ENCODE measurements at places on chromosomes 7 and 10. TPM values are rescaled to one million over a fixed set of nuclear protein-coding genes. Genes with fewer than 3 reads are reported as not detected.
A peak's percentile ranks its signal among the peaks of the same experiment; 100 is the strongest.

DNA sequence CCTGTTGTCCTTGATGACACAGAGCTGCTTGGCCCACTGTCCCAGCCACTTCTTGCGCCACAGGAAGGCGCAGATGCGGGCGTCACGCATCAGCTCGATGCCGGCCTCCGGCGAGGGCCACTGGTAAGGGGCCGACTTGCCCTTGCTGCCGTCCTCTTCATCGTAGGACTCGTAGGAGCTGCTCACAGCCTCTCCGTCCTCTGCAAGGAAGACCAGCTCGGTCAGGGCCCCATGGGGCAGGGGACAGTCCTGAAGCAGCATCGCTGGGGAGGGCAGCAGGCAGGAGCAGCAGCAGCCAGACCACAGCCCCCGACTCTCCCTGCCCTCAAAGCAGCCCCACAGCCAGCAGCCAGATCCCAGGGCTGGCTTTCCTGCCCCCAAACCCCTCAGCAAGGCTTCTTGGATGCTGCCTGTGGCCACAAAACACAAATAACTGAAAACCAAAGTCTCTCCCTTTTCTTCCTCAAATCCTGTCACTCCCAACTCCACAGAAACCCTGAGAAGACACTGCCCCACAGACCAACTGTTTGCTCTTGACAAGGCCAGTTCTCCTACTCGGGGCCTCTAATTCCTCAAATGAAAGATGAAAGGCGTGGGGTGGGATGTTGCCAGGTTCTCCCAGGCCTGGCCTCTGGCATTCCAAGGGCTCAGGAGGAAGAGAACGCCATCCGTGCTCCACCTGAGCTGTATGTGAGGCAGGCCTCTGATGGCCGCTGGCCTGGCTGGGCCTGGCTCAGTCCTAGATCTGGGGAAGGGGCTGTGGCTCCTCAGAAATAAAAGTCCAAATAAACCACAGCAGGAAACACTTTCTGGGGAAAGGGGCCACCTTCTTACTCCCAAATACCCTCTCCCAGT is 76.7 kb downstream of the VWA2 start:
- no peak for DNase-seq

- no peak for DNase-seq
Measured at GRCh38 chr7:24722386-24723177, 34.7 kb downstream of the GSDME start.

DNA sequence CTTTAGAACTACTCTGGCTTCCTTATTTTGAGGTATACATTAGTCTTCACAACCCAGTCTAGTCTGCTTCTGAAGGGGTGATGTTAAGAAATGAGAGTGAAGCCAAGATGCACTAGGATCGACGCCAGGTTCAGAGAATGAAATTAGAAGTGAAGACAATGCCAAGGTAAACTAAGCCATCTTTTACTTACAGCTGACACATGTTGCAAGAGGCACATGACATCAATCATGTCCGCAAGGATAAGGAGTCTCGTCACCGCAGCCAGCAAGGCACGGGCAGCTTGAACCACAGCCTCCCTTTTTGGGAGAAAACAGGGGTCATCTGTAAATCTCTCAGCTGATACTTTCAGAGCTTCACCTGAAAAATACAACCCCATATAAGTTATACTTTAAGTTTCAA is 156.7 kb downstream of the CTNNA3 start:
- no peak for DNase-seq

GRCh38 chr10:117782276-117782675 is 239.7 kb downstream of the EMX2 start:
- no peak for DNase-seq

DNA sequence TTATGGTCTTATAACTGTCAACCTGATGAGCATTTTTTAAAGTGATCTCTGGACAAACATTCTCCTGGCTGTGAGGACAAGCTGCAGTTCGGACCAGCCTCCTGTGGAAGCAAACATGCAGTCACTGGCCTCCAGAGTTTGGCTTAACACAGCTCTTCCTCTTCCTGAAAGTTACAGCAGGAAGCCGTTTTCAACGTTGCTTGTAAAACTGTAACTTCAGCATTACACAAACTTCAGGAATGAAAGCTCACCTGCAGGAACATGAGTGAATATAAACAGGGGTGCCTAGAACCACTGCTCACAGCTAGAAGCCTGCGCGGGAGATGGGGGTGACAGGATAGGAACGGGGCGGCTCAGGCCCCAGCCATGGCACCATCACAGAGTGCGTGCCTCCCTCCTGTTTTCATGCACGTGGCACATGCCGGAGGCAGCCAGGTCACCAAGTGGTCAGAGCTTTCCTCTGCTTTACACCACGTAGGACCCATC is 292.9 kb upstream of the PITRM1 start:
- DNase-seq: no peak

SKAP2 gene
- 50.8 TPM for total RNA-seq

GRCh38 chr7:12398186-12398585 is 5.5 kb downstream of the VWDE start:
- no peak for DNase-seq

DNA sequence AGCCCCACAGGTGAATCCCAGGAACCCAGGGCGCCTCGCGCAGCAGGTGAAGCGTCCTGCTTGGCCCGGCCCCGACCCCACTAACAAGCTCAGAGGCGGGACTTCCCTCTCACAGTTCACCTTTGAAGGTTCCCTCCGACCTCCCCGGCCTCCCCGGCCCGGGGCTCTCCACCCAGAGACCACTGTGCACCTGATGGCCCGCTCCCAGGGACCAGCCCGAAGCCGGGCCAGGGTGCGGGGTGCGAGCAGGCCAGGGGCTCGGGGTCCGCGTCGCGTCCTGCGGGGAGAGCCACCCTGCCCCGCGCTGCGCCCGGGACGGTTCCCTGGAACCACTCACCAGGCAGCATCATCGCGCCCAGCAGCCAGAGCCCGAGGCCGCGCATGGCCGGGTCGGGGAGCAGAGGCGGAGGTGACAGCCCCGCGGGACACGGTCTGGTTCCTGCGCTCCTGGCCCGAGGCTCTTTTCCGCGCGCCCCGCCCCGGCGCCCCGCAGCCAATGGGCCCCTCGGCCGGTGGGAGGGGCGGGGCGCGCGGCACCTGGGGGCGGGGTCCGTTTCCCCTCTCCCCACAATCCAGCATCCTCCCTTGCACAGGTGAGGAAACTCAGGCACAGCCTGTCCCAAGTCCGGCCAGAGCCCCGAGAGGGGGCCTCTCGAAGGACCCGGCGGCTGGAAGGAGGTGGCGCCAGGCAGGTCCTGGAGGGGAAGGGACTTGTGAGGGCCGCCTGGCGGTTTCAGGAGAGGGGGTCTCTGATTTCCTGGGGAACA is at the start of gene ADAM8:
Gene ADAM8 (minus strand): TSS at position 434 of the 767 bp plus-strand sequence. CDS start 51 bp downstream, at position 383.
- no peak for DNase-seq

NOM1 gene
- 29.1 TPM for total RNA-seq

DNA sequence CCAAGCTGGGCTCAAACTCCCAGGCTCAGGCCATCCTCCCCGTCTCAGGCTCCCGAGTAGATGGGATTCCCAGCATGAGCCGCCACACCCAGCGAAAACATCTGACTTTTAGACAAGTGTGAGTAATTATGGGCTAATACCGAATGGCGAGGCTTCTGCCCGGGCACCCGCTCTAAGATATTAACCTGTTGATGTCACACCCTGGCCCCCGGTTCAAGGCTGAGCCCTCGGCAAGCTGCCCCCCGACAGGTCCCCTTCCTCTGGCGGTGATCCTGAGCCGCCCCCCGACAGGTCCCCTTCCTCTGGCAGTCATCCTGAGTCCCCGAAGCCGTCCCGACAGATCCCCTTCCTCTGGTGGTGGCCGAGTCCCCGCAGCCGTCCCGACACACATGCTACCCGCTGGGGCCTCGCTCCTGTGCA is 5.2 kb downstream of the PSMG3 start:
- DNase-seq: no peak

DNA sequence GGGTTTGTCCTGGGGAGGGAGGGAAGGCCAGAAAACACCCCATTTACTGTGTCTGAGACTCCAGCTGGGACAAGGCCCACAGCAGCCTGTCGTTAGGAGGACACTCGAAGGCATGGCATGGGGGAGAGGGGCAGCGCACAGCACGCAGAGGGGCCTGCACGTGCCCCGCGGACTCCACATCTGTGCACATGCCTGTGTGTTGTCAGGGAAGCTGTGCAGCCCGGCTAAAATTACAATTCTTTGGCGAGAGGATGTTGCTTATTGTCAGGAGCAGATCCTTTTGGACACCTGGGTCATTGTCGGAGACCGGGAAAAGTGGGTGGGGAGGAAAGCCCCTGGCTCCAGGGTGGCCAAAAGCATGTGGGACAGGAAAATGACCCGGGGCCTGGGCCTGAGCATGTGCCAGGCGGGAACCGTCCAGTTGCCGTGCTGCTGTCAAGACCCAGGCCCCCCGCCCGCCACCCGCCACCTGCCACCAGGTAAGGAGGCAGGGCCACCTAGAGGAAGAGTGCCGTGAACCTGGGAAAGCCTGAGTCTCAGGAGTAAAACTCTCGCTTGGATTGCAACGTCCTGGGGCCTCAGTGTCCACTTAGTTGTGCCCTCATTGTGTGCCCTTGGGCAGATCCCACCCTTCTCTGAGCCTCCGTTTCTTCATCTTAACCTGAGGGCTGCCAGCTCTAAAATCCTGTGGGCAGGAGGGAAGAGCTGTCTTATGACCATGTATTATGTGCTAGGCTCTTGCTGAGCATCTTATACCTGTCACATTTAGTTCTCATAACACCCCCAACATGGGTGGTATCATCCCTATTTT is 7.2 kb downstream of the VSIR start:
- DNase-seq: no peak

DNA sequence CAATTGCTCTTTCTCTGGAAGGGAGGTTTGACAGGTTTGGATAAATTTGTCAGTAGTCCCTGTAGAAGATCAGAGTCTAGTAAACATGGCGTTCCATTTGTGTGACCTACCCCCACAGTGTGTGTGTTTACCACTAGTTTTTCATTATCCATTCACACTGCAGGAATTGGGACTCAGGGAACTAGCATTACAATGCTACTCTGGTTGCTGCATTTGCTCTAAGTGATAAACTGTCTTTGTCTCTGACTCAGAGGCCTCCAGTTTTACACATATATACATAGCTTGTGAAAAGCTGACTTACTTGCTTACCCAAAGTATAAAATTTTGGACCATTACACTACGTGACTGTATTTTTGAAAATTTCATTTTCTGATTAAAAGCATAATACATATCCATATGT is 1604.0 kb downstream of the REEP3 start:
- no peak for DNase-seq

EPDR1 gene
- total RNA-seq: 6.0 TPM

SORCS3 gene
- total RNA-seq: 0.11 TPM

CYP3A4 gene
- total RNA-seq: not detected

CRYGN gene
- total RNA-seq: 9.4 TPM

- no peak for DNase-seq
Measured at GRCh38 chr7:26646336-26647048, 217.9 kb downstream of the SKAP2 start.

ARMC10 gene
- total RNA-seq: 26.6 TPM

DNA sequence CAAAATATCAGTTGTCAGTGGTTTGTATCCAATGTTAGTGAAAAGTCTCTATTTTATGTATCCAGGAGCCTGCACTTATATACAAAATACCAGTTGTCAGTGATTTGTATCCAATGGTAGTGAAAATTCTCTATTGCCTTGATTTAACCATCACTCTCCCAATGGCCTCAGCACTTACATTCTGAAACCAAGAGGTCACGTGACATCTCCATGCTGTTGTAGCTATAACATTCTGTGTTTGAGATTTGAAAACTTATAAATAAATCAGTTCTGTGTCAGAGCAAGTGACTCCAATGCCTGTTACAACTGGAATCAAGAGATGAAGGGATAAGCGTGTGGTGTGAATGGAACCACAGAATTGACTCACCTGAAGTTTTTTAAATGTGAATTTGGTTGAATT is 30.6 kb upstream of the GATA3 start:
- DNase-seq: no peak

RPEL1 gene
- not detected for total RNA-seq

- DNase-seq: no peak
Measured at GRCh38 chr7:29372351-29373090, 177.9 kb downstream of the CHN2 start.

ACSM6 gene
- not detected for total RNA-seq

GIMAP5 gene
- not detected for total RNA-seq

DNA sequence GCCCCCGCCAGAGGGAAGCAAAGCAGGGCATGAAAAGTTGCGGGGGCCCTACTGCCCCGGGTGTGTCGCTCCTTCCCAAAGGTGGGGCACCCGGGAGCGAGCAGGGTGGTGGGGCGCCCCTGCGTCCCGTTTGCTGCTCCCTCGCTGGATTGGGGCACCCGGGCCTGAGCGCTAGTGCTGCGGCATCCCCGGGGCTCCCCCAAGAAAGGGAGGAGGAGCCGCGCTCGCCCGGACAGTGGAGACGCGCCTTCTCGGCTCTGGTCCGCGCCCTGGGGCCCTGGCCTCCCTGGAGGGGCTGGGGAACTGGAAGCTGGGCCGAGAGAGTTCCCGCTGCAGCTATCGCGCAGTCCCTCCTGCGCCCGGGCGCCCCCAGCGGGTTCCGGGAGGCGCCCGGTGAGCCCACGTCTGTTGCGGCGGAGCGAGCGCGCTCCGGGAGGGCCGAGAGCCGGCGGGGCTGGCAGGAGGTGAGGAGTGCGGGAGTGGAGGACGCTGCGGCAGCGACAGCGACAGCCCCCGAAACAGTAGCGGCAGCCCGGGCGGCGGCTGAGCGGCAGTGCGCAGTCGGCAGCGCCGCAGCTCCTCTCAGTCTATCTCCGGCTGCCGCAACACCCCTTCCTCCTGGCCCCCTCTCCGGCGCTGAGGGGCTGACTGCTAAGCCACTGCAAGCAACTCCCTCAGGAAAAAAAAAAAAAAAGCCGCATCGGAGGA is 504 bp upstream of the BMPER start:
- peak; percentile 31 for DNase-seq

DNA sequence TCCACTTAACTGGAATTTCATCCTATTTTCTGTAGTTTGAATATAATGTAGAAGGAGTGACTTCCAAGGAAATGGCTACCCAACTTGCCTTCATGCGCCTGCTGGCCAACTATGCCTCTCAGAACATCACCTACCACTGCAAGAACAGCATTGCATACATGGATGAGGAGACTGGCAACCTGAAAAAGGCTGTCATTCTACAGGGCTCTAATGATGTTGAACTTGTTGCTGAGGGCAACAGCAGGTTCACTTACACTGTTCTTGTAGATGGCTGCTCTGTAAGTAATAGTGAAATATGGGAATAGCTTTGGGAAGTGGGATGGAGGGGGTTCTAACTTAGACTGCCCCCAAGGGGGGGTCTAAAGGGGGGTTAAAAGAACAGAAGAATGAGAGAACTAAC is 34.5 kb downstream of the COL1A2 start:
- DNase-seq: no peak

GRCh38 chr7:5629941-5630340 is 151.5 kb downstream of the RNF216 start:
- no peak for DNase-seq

GRCh38 chr7:56026538-56026937 is 24.7 kb downstream of the PSPH start:
- DNase-seq: no peak

DOCK4 gene
- 27.7 TPM for total RNA-seq

AKR1D1 gene
- not detected for total RNA-seq

FAM25A gene
- not detected for total RNA-seq

EPHA1 gene
- 23.2 TPM for total RNA-seq

- peak; percentile 100 for DNase-seq
Measured at GRCh38 chr7:100538654-100539435, at the start of gene AGFG2. Gene AGFG2 (plus strand): TSS chr7:100539203. CDS start chr7:100539347, 144 bp downstream.
